HAP-1 (cell line): ENCODE measurements at places on chromosomes 11 and 22.

GRCh38 chr11:11416502-11416901, 63.5 kb upstream of the CSNK2A3 start:
- no peak for DNase-seq

- no peak for DNase-seq
Measured at GRCh38 chr22:29115682-29116288, 43.0 kb downstream of the KREMEN1 start.

DNA sequence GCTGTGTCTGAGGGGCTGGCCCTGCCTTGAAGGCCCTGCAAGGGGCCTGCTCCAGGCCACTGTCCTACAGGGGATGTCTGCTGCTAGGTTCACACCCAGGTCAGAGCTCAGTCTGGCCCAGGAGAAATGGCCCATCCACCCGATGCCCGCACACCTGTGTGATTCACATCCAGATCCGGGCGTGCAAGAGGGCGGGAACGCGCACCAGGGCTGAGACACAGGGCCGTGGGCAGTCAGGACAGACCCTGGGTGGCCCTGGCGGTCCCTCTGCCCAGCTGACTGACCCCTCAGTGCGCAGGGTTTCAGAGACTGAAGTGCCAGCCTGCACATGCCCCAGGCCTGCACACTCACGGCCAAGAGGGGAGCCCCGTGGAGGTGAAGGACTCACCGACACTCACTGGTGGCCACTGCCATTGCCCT, 7.4 kb downstream of the TOLLIP start:
- DNase-seq: no peak

GRCh38 chr11:14422052-14422813, 63.2 kb upstream of the RRAS2 start:
- no peak for DNase-seq

GRCh38 chr11:18066626-18067025, 20.6 kb upstream of the TPH1 start:
- no peak for DNase-seq

DNA sequence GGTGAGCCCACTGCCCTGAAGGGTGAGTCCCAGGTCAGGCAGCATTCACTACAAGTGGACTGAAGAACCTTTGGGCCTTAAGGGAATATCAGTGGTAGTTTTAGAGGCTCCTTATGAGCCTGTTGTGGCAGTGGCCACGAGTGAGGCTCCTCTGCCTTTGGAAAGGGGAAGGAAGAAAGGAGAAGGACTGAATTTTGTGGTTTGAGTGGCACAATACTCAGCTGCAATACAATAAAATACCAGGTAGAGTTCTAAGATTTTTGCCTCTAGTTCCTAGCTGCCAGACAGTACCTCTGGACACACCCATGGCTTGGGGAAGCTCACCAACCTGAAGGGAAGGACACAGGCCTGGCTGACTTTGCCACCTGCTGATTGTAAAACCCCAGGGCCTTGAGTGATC, 260.9 kb downstream of the DYNC2H1 start:
- DNase-seq: no peak

DNA sequence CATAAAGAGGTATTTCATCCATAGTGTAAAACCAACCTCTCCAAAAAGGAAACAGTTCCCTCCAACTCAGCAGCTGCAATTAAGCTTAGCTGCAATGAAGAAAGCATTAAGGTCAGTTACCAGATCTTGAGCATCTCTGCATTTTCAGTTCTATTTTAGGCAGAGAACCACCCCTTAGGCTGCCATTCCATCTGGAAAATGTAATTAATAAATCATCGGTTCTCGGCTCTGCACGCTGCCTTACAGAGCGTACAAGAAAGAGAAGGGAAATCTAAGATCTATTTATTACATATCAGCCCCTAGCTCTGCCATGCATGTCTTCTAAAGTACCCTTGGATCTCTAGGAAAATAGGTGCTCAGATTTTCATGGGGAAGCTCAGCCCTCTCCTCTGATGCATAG, 71.5 kb downstream of the RCN1 start:
- no peak for DNase-seq

- no peak for DNase-seq
Measured at GRCh38 chr11:73121692-73122091, 20.4 kb downstream of the FCHSD2 start.

DNA sequence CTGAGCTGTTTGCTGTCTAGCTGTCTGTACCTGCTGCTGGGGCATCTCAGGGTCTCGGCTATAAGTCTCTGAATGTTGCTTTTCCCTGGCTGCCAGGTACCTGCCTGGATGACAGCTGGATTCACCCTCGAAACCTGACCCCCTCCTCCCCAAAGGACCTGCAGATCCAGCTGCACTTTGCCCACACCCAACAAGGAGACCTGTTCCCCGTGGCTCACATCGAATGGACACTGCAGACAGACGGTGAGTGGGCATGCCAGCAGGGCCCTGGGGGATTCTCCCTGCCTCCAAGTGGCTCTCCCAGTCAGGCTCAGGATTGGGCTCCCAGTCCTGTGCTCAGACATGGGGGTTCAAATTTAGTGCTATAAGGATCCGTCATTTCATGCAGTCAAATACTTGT, 12.9 kb downstream of the IL17RA start:
- DNase-seq: no peak

DNA sequence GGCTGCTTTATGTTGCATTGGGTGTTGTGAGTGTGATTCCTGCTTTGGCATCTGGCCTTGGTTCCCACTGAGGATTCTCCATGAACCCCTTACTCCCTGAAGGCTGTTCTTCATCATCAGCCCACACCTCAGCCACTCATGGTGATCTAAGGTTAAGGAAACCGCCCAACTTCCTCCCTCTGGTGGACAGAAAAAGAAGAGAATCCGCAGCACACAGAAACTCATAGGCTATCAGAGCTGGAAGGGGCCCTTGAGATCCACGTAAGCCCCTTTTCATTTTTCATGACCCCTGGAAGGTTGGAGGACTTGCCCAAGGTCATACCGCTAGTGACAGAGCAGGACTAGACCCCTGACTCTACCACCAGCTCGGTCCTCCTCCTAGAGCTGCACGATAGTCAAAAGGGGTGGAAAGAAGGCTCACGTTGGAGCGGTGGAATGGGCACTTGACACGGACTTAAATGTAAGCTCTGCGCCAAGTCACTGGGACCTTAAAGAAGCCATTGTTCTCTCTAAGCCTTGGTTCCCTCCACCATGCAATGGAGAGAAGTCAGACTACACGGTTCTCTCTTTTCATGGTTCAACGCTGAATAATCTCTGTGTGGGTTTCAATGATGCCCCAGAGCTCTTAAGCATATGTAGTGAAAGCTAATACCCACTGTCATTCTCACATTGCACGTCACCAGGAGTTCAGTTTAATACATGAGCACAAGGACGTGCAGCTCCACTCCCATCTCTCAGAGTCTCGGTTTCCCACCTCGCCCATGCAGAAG, 83.6 kb upstream of the CRTAM start:
- peak; percentile 24 for DNase-seq
